Fibroblast of upper back skin (primary cell): ENCODE measurements at places on chromosomes 5 and 9.

DNA sequence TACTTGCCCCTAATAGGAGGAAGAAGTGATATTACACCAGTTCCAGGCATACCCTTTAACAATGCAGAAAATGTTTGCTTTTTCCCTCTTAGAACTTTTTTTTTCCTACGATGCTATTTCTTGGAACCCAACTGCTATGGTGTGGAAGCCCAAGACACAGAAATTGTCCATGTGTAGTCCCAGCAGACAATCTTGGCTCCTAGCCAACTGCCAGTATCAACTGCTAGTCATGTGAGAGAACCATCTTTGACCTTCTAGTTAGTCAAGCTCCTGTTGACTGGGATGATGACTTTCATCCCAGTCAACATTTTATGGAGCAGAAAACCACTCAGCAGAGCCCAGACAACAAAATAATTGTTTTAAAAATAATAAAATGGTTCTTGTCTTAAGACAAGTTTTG, 532.4 kb downstream of the TLR4 start:
- no peak for DNase-seq

GRCh38 chr9:124813041-124813440, 36.1 kb downstream of the OLFML2A start:
- DNase-seq: no peak

DNA sequence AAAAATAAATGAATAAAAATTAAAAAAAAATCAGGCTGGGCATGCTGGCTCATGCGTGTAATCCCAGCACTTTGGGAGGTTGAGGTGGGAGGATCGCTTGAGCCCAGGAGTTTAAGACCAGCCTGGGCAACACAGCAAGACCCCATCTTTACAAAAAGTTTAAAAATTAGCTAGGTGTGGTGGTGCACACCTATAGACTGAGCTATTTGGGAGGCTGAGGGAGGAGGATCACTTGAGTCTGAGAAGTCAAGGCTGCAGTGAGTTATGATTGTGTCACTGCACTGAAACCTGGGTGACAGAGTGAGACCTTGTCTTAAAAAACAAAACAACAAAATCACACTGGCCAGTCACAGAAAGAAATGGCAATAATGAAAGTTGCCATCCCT, 3.4 kb upstream of the CNTRL start:
- no peak for DNase-seq

GRCh38 chr9:133521122-133522072, 3.4 kb downstream of the MYMK start:
- no peak for DNase-seq

DNA sequence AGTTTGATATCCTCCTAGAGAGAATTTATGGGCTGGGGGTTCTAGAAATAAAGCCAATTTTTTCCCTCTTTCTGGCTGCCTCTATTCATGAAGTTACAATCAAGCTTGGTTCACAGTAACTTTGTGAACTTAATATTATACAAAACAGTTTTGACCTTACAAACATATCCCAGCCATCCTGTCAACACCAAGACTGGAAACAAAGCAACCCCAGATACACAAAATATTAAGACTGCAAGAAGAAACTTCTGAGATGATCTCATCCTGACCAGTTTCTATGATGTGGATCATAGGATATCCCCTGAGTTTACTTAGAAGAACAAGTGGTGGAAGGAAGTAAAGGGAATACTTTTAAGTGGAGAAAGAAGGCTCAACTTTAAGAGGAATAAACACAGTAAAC, 28.3 kb upstream of the CER1 start:
- no peak for DNase-seq

- no peak for DNase-seq
Observed at GRCh38 chr9:12415361-12415760, 277.8 kb upstream of the TYRP1 start.

DNA sequence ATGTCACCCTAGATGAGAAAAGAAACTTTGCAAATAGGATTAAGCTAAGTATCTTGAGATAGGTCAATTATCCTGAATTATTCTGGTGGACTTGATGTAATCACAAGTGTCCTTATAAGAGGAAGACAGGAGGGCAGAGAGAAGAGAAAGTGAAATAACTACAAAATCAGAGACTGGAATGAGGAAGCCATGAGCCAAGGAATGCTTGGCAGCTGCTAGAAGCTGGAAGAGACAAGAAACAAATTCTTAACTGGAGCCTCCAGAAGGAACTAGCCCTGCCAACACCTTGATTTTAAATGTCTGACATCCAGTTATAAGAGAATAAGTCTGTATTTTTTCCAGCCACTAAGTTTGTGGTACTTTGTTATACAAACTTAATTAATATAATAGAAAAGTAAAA, 480.0 kb downstream of the NR2F1-AS1 start:
- DNase-seq: peak; percentile 33

GRCh38 chr5:93596676-93597490, 13.9 kb downstream of the NR2F1 start:
- DNase-seq: no peak

- DNase-seq: no peak
Observed at GRCh38 chr5:142952229-142952628, 182.1 kb downstream of the ARHGAP26 start.

DNA sequence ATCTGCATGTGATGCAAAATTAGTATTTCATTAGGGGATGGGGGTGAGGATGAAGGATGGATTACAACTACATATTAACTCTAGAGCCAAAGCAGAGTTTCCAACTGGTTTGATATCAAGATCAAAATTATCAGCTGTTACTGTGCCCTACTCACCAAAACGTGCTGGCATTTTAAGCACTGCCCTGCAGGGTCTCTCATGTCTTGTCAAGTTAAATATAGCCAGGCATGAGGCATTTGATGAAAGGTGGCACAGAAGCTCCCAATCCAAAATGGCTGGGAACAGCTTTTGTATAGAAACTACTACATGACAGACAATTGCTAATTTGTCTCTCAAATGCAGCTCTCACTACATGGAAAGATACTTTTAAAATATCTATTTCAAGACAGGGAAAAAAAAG, 27.1 kb upstream of the CAAP1 start:
- no peak for DNase-seq

DNA sequence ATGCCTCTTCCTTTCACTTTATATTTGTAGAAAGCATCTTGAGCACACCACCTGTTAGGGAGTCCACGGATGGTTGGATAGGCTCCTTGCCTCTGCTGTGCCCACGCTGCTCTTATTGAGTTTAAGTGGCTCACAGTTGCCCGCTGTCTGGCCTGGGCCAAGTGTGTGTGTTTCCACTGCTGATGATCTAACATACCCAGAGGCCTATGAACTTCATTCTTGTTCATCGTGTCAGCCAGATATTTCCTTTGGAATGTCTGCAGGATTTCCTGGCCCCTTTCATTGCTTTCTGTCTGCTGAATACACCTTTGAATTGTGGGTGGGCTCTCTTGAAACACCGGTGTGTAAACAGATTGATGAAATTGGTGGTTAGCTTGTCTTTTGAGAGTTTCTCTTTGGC, 46.6 kb downstream of the MVB12B start:
- DNase-seq: peak; percentile 83

- DNase-seq: peak; percentile 60
Observed at GRCh38 chr5:138654281-138654867, 79.2 kb upstream of the HSPA9 start.

GRCh38 chr5:82635561-82636288, 357.6 kb upstream of the RPS23 start:
- DNase-seq: peak; percentile 89

DNA sequence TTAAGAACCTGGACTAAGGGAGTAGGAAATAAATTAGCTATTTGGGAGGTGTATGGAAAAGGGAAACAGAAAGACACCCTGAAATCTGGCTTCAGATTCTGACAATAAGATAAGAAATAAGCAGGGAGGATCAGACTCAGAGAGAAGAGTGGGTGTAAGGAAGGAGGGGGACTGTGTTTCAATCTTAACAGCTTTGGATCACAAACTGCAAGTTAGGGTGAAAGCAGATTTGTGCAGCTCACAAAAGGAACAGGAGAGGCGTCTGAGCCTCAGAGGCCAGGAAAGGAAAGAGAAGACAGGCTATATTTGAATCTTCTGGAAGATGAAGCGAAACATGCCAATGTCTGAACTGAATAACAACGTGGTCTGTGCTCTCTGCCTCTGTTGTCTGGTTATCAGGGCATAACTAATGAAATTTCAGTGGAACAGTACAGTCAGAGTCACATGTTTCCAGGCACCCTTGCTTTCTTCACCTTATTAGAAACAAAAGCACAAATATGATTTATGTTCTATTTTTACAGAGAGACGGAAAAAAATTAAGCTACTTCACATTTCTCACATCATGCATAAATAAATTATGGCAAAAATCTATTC, 26.6 kb downstream of the SGTB start:
- no peak for DNase-seq

GRCh38 chr9:21434202-21435014, 5.8 kb upstream of the IFNA1 start:
- DNase-seq: peak; percentile 73

GRCh38 chr9:3419893-3420292, 105.9 kb downstream of the RFX3 start:
- DNase-seq: no peak

GRCh38 chr5:138596105-138596881, 21.1 kb upstream of the HSPA9 start:
- DNase-seq: no peak
